ENCODE measurements at places on chromosomes 16 and 17. TPM values are rescaled to one million over a fixed set of nuclear protein-coding genes. Genes with fewer than 3 reads are reported as not detected.

The IL34 gene
- 2.1 TPM for polyA plus RNA-seq

The GRAPL gene
- polyA plus RNA-seq, result 0.31 TPM

GRCh38 chr16:82013139-82013538 is 1.9 kb upstream of the SDR42E1 start:
- H3K27ac ChIP-seq, result no peak overlapping the region
- no peaks in the 10 kb centered on the region for H3K4me1 ChIP-seq
- H3K27me3 ChIP-seq, result no peaks in the 10 kb centered on the region
- DNase-seq, result no peak

GRCh38 chr17:7555320-7555948 is 3.1 kb upstream of the TNFSF13 start:
- H3K27me3 ChIP-seq, result no peaks in the 10 kb centered on the region
- no peak for DNase-seq
- no peak overlapping the region for H3K4me3 ChIP-seq
- peaks cover 15% of the 10 kb centered on the region for H3K36me3 ChIP-seq
- no peak overlapping the region for H3K27ac ChIP-seq
- H3K4me1 ChIP-seq, result peaks cover 36% of the 10 kb centered on the region

The NTN1 gene
- 3.3 TPM for polyA plus RNA-seq

DNA sequence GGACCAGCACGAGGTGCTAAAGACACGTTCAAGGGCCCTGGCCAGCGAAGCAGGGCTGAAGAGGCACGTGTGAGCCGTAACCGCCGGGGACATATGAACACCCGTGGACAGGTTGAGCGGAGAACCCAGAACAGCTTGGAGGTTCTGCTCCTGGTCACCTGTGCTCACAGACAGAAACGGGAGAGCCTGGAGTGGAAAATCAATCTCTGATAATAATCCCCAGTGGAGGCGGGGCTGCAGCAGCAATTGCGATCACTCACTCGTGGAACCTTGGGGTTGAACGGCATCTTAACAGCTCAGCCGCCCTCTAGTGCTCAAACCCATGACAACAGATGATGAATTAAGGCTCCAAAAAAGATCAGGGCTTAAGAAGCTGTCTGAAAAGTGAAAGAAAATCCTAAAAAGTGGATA is 25.6 kb downstream of the WIPI1 start:
- peaks cover 95% of the 10 kb centered on the region for H3K36me3 ChIP-seq
- H3K4me1 ChIP-seq, result peaks cover 8% of the 10 kb centered on the region
- H3K27ac ChIP-seq, result no peak overlapping the region

- peaks cover 6% of the 10 kb centered on the region for H3K4me1 ChIP-seq
- H3K27me3 ChIP-seq, result no peaks in the 10 kb centered on the region
- no peak overlapping the region for H3K27ac ChIP-seq
- H3K36me3 ChIP-seq, result no peaks in the 10 kb centered on the region
These were observed 118.2 kb upstream of the KCNJ18 start for GRCh38 chr17:21573961-21574610.

The BCL6B gene
- polyA plus RNA-seq, result 2.2 TPM

GRCh38 chr17:4342535-4342934 is 23.9 kb downstream of the UBE2G1 start:
- no peaks in the 10 kb centered on the region for H3K27me3 ChIP-seq
- H3K27ac ChIP-seq, result no peak overlapping the region
- H3K36me3 ChIP-seq, result no peaks in the 10 kb centered on the region
- no peak for DNase-seq
- H3K4me1 ChIP-seq, result peaks cover 70% of the 10 kb centered on the region
- H3K4me3 ChIP-seq, result no peak overlapping the region

- peaks cover 49% of the 10 kb centered on the region for H3K27me3 ChIP-seq
- no peak for DNase-seq
- H3K27ac ChIP-seq, result no peak overlapping the region
- no peaks in the 10 kb centered on the region for H3K36me3 ChIP-seq
- H3K4me3 ChIP-seq, result no peak overlapping the region
These were observed 26.8 kb upstream of the KDM6B start for GRCh38 chr17:7807206-7807605.

The GP1BA gene
- polyA plus RNA-seq, result not detected

GRCh38 chr17:6421700-6422604 is 13.0 kb downstream of the AIPL1 start:
- no peak overlapping the region for H3K4me3 ChIP-seq
- no peaks in the 10 kb centered on the region for H3K4me1 ChIP-seq

The KRTAP9-2 gene
- polyA plus RNA-seq, result not detected

- H3K27me3 ChIP-seq, result peaks cover 5% of the 10 kb centered on the region
- H3K4me1 ChIP-seq, result peaks cover 16% of the 10 kb centered on the region
- no peak overlapping the region for H3K27ac ChIP-seq
- H3K36me3 ChIP-seq, result peaks cover 17% of the 10 kb centered on the region
These were observed 51.5 kb upstream of the RCVRN start for GRCh38 chr17:9956474-9957131.

GRCh38 chr17:7997186-7997585 is 5.2 kb upstream of the GUCY2D start:
- peaks cover 8% of the 10 kb centered on the region for H3K4me1 ChIP-seq
- H3K36me3 ChIP-seq, result no peaks in the 10 kb centered on the region
- H3K27ac ChIP-seq, result peak overlapping the region; percentile 8
- peak; percentile 69 for DNase-seq
- peaks cover 44% of the 10 kb centered on the region for H3K27me3 ChIP-seq

The CD300LB gene
- polyA plus RNA-seq, result not detected

GRCh38 chr16:10529895-10530669 is 50.3 kb downstream of the EMP2 start:
- H3K4me1 ChIP-seq, result no peaks in the 10 kb centered on the region
- H3K36me3 ChIP-seq, result peaks cover 85% of the 10 kb centered on the region
- H3K27ac ChIP-seq, result no peak overlapping the region
- H3K4me3 ChIP-seq, result no peak overlapping the region

GRCh38 chr16:27678955-27679354 is 129.0 kb downstream of the KATNIP start:
- peaks cover 68% of the 10 kb centered on the region for H3K36me3 ChIP-seq
- no peaks in the 10 kb centered on the region for H3K27me3 ChIP-seq
- DNase-seq, result no peak
- H3K4me1 ChIP-seq, result no peaks in the 10 kb centered on the region
- H3K4me3 ChIP-seq, result no peak overlapping the region

GRCh38 chr17:32126325-32126724 is 16.0 kb upstream of the RHOT1 start:
- H3K27me3 ChIP-seq, result no peaks in the 10 kb centered on the region
- peak overlapping the region; percentile 89 for H3K27ac ChIP-seq
- peaks cover 25% of the 10 kb centered on the region for H3K4me1 ChIP-seq

The NLE1 gene
- polyA plus RNA-seq, result 6.4 TPM

GRCh38 chr16:15644267-15644961 is 1.5 kb upstream of the MARF1 start:
- no peak overlapping the region for H3K27ac ChIP-seq
- H3K36me3 ChIP-seq, result peaks cover under 1% of the 10 kb centered on the region
- no peak for DNase-seq
- no peak overlapping the region for H3K4me3 ChIP-seq

DNA sequence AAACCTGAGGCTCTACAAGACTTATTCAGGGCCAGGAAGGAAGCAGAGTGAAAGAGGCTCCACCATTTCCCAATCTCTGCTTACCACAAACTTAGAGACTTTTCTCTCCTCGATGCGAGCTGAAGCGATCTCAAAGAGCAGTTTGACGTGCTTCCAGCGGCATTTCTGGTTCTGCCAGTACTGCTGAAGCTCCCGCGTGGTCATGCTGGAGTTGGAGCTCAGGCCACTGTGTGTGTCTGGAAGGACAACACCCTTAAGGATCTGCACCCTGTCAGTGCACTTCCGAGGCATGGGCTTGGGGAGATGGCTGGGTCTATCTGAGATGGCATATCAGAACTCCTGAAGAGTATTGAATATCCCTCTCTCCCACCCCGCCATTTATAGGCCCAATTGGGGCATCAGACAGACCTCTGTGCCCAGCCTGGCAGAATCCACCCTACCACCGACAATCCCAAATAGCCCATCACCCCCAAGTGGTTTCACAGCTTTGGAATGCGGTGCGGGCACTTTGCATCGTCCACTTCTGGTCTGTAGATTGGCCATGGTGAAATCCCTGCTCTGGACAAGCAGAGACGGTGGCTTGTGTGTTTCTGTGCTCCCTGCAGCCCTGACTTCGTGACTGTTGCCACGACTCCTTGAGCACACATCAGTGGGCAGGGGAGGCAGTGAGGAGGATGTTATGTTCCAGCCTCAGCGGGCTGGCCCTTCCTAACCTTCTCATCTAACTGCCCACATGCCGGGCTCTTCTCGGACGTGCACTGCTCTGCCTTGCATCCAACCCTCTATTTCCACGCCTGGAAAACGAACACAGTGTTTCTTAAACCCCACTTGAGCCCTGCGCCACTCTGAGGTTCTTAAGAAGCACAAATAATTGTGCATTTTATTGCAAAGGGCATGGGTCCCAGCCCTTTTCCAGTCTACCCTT is 5.2 kb downstream of the SNX20 start:
- no peak overlapping the region for H3K27ac ChIP-seq
- peaks cover 3% of the 10 kb centered on the region for H3K36me3 ChIP-seq
- H3K4me3 ChIP-seq, result no peak overlapping the region
- no peaks in the 10 kb centered on the region for H3K4me1 ChIP-seq
- H3K27me3 ChIP-seq, result peaks cover 10% of the 10 kb centered on the region
- no peak for DNase-seq

DNA sequence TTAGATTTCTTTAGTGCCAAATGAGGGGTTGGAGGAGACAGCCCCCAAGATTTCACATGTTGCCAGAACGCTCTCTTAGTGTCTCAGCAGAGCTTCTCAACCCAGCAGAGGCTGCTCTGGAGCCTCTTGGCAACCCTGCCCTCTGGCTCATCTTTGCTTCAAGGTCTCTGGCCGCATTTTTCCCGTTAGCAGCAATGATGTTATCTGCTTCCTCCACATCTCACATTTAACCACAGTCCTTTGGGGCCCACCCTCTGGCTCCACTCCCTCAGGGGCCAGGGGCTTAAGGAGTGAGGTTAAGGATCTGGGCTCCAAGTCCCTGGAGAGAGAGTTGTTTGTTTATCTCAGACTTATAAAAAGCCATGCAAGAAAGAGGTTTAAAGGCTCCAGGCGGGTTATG is 3.3 kb upstream of the XYLT1 start:
- DNase-seq, result no peak
- H3K36me3 ChIP-seq, result no peaks in the 10 kb centered on the region
- no peak overlapping the region for H3K27ac ChIP-seq
- H3K4me3 ChIP-seq, result no peak overlapping the region
- peaks cover 5% of the 10 kb centered on the region for H3K4me1 ChIP-seq

DNA sequence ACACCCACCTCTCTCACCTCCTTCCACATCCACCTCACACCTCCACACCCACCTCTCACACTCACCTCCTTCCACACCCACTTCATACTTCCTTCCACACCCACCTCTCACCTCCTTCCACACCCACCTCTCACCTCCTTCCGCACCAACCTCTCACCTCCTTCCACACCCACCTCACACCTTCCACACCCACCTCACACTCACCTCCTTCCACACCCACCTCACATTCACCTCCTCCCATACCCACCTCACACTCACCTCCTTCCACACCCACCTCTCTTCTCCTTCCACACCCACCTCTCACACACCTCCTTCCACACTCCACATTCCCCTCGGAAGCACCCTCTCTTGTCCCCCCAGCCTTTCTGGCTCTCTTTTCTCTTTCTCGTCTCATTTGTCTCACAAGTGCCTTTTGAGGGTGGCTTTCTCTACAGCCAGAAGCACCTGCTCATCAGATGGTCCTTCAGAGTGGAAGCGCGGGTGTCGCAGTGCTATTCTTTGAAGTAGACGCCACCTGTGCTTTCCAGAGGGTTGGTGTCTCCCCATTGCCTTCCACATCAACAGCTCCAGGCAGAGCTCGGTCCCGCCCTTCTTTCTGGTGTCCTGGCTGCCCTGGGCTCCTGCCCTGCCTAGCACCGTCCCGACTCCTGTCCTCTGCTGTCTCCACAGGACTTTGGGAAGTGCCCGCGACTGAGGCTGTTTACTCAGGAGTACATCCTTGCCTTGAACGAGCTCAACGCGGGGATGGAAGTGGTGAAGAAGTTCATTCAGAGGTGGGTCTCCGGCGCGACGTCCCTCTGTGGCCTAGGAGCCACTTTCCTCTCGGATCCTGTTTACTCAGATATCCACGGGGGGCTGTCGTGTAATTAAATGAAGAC is 109.4 kb upstream of the PLCG2 start:
- H3K4me1 ChIP-seq, result no peaks in the 10 kb centered on the region
- H3K27ac ChIP-seq, result no peak overlapping the region
- no peak for DNase-seq
- no peak overlapping the region for H3K4me3 ChIP-seq
- no peaks in the 10 kb centered on the region for H3K27me3 ChIP-seq

The ST6GALNAC2 gene
- polyA plus RNA-seq, result 3.9 TPM

DNA sequence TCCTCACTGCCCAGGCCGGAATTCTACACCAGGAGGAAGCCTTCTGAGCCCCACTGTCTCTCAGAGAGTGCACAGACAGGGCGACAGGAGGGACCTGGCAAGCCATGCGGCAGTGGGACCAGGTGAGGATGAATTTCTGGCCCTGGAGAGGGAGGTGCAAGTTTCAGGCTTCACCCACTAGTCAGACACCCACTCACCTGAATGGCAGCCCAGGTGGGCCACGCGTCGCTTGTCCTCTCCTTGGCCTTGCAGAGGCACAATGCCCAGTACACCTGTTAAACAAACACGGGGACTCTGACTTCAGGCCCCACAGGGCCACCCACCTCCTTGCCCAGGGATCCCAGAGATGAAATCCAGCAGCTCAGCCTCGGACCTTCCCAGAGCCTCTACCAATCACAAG is 4.2 kb downstream of the CORO7 start:
- H3K4me3 ChIP-seq, result no peak overlapping the region
- H3K36me3 ChIP-seq, result peaks cover 51% of the 10 kb centered on the region
- DNase-seq, result peak; percentile 16

DNA sequence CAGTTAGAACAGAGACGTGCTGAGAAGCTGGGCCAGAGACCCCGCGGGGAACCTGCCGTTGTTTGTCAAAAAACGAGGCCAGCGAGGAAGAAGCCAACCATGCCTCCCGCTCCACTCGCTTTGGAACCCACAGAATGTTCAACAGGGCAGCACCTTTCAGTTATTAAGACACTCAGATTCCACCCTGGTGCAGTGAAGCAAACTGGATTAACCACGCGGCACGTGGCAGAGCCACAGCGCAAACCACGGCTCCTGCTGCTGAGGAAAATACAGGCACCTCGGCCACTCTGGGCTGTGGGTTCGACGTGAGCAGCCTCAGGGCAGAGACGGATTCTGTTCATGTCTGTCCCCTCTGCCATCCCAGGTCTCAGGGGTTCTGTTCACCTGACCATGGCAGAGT is 24.4 kb downstream of the ALOX15 start:
- DNase-seq, result no peak
- H3K27ac ChIP-seq, result no peak overlapping the region

The CACNA1G gene
- not detected for polyA plus RNA-seq

The EME2 gene
- polyA plus RNA-seq, result 7.9 TPM

The ITGAD gene
- not detected for polyA plus RNA-seq

- H3K4me3 ChIP-seq, result no peak overlapping the region
- H3K27ac ChIP-seq, result no peak overlapping the region
- no peaks in the 10 kb centered on the region for H3K4me1 ChIP-seq
- H3K36me3 ChIP-seq, result no peaks in the 10 kb centered on the region
- no peaks in the 10 kb centered on the region for H3K27me3 ChIP-seq
These were observed 7.5 kb upstream of the TMEM170A start for GRCh38 chr16:75471723-75472633.

GRCh38 chr17:39231591-39232551 is 6.1 kb upstream of the STAC2 start:
- H3K4me1 ChIP-seq, result peaks cover 11% of the 10 kb centered on the region
- no peak overlapping the region for H3K4me3 ChIP-seq
- peak; percentile 49 for DNase-seq
- H3K27me3 ChIP-seq, result peaks cover 93% of the 10 kb centered on the region
